ENCODE measurements at places on chromosomes 12 and 14.

DNA sequence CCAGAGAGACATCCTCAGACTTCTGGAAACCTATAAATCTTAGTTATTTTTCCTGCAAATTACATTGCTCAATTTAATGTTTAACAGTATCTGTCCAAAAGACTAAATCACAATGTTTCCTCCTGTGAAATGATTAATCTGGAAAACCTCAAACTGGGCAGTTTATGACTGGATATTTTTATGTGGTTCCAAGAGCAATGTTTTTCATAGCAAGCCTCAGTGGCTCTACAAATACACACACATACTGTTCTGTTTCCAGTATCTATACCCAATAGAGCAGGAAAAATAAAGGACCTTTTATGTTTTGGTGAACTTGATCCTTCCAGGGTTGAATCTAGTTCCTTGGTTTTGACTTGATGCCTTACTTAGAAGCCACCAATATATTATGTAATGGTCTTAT is 9.2 kb downstream of the NID2 start:
- DNase-seq, result peak; percentile 22

GRCh38 chr14:74409441-74409840 is 16.6 kb downstream of the SYNDIG1L start:
- no peak for DNase-seq

DNA sequence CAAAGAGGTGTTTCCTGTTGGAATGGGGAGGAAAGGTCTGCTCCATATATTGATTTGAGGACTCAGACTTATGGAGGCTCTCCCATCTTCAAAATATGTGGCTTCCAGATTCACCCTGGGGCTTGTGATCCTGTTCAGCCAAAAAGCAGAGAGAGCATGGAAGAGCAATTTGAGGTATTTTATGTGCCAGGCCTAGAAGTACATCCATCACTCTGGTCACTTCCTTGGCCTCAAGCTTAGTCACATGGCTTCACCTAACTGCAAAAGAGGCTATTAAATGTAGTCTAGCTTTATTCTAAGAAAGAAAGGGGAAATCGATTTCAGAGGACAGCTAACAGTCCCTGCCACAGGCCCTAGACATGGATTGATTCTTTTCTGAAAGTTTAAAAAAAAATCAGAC is 86.2 kb downstream of the C12orf50 start:
- DNase-seq, result no peak

DNA sequence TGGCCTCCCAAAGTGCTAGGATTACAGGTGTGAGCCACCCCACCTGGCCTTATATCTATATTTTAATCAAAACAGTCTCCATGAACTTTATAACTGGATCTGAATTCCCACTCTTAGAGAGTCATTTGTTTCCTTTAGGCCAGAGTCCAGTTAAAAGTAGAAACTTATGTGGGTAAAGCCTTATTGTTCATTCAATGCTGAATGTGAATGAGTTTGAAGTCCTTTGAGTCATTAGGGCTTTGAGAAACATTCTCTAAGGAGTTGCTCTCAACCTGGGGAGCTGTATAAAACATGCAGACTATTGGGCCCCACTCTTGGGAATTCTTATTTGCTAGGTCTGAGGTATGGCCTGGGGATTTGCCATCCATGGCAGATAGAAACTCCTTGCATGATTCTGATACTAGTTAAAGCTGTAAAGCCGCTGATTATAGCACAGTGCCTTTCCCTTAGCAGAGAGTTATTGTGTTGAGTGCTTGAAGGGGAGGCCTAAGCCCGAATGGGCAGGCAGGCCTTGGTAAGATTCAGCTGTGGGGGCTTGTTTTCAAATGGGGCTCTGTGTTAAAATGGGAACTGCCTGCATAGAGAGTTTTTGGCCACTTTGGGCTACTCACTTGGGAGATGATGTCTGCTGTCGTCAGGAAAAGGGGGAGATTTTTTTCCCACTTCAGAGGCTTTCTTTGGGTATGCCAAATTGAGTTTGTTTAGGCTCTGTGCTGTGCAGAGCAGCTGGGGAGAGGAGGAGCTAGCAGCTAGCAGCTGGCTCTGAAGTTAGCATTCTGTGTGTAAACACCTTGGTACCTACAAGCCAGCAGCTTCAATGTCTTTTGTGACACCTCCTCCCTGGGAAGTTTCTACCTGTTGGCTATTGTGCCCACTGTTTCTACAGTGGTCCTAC is 117.5 kb downstream of the DACT1 start:
- no peak for DNase-seq

GRCh38 chr12:68414988-68415387 is 82.8 kb upstream of the MDM1 start:
- DNase-seq, result no peak

DNA sequence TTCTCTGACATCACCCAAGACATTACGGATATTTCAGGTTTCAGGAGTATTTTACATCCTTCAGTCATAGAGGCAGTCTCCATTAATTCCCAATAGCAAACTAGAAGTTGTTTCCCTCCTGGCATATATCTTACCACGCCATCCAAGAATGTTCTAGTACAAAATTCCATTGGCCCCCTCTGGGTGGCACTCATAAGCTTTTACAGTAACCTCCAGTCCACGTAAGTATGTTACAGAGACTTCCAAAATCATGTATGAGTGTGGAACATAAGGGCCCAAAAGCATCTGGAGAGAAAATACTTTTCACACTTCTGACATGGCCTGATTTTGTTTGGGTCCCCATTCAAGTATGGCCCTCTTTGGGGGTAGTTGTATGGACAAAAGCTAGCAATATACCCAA is 58.1 kb upstream of the DHRS4 start:
- peak; percentile 66 for DNase-seq

DNA sequence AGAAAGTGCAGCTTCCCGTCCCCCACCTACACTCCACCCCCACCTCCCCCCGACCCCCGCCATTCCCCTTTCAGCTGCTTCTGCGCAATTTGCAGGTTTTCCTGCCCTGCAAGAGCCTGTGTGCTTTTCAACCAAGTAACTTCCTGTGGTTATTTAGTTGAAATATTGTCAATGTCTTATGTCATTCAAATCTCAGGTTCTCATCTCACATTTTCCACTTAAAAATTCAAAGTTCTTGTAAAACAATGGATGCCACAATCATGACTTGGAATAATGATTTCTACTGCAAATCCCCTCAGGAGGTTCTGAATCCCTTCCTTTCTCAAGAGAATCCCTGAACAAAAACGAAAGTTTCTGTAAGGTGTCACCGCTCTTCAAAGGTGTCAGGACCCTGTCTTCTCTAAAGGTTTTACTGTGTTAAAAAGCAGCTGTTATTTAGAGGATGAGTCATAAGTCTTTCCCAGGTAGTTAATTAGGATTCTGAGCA is 31.6 kb downstream of the WBP11 start:
- DNase-seq, result peak; percentile 32

- DNase-seq, result no peak
Observed at GRCh38 chr12:89194683-89195082, 157.6 kb downstream of the DUSP6 start.

- peak; percentile 56 for DNase-seq
Observed at GRCh38 chr14:36580141-36580855, 2.1 kb downstream of the NKX2-8 start.

DNA sequence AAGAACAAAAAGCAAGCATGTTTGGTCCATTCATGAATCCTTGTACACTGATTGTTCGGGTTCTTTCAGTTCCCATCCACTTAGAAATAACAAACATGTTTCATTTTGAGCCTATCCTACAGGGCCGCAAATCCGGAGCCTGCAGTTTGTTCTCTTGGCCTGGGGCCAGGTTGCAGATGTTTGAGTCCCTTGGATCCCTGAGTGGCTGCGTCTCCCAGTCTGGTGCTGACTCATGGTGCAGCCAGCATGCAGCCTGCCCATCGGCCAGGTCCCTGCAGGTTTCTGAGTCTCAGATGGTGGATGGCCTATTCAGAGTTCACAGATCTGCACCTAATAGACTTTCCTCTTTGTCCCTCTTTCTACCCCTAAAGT is 1.9 kb upstream of the DYNC1H1 start:
- DNase-seq, result peak; percentile 96
